ENCODE measurements at places on chromosomes 2 and 18.

- DNase-seq = no peak
Measured at GRCh38 chr2:8158711-8159110, 523.1 kb upstream of the ID2 start.

DNA sequence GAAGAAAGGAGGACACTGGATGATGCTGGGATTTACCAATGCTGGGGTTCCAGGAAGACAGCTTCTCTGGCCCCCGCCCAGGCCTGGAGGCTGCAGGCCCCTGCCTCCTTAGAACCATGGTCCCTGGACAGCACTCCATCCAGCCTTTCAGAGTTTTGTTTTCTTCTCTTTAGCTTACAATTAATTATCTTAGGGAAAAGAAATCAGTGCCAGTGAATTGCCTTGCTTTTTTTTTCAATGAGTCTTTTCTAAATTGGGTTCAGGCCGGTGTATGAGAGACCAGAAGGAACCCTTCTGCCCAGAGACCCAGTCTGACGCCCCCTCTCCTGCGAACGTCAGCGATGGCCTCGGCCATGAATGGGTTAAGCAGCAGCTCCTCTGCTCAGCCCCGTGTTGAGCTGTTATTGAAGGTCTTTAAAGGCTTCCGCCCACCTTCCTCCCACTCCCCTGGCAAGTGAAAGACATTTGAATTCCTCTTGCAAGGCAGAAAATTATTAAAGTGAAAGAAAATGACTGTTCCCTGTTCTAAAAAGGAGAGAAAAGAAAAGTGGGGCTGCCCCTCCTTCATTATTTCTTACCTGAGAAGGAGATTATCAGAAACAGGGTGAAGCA lies 65.7 kb upstream of the CHMP1B start:
- no peak for DNase-seq

DNA sequence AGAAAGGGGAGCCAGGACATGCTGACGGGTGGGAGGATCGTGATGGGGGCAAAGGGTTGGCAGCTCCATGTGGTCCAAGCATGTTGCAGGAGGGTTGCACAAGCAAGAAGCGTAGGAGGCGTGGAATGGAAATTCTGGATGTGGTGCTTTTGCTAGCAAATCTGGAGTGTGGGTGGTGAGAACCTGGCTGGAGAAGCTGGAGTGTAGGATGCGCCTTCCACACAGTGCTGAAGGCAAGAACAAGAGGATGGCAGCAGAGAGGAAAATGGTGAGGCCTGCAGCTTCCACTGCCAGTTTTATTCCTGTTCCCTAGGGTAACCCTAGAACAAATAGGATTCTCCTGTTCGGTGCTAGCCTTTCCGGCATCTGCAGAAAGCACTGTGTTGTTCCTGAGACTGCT lies 22.4 kb downstream of the CREG2 start:
- no peak for DNase-seq

DNA sequence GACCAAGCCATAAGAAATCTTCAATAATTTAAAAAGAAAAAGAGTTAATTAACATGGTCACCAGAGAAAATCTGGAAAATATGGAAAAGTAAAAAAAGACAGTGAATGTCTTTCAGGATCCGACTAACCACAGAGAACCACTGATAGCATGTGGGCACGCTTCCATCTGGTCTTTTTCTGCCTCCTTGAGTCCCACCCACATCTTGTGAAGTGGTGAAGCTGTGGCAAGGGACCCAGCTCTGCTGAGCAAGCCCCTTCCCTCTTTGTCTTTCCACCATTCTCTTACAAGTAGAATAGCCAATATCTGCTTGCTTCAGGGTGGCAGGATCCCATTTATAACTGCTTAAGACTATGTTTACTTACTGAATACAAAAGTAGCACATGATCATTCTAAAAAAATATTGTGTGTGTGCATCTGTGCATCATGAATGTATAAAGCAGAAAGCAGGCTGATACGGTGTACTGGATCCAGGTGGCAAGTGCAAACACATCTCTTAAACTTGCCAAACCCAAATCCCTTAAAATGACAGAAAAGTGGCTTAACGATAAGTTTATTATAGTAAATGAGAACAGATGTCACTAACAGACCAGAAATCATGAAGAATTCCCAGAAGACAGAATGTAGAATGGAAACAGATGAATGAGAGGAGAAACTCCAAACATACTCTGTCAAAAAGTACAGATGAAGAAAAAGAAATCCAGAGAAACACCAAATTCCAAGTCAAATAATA lies 52.3 kb downstream of the FOXI3 start:
- DNase-seq = no peak

DNA sequence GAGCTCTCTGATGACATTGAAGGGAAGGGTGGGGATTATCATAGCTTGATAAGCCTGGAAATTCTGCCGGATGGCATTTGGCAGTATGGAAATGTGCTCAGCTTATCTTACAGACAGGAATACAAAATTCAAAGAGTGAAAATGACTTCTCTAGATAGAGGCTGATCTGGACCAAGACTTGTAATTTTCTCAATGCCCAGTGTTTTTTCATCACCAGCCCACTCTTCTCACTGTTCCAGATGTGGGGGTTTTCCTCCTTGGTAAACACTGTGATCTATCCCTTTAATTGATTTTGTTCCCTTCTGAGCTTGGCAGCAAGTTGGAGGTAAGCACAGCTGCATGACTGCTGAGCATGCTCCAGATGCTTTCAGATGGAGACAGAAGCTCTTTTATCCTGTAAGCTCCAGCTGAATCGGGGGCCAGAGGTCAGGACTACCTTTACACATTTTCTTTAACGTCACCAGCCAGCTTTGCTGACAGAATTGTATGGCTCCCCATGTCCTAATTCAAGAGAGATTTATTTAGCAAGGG lies 287.4 kb upstream of the TCF4 start:
- no peak for DNase-seq
